Activated B cell treated with CpG ODN at 0.5 μM for 24 hours (primary cell): ENCODE measurements at places on chromosomes 16 and 17. TPM values are rescaled to one million over a fixed set of nuclear protein-coding genes. Genes with fewer than 3 reads are reported as not detected.

GNGT2 gene
- 8.1 and 9.8 TPM in 2 replicates for total RNA-seq

GPR142 gene
- not detected in 2 replicates for total RNA-seq

KRT9 gene
- total RNA-seq: not detected in 2 replicates

KRT33A gene
- total RNA-seq: not detected in 2 replicates

OSGIN1 gene
- 1.6 TPM in 2 replicates for total RNA-seq

HS3ST3A1 gene
- total RNA-seq: not detected in 2 replicates

FGF11 gene
- total RNA-seq: 1.3 and 2.8 TPM in 2 replicates

ZNF629 gene
- total RNA-seq: 9.1 and 9.3 TPM in 2 replicates

OTOA gene
- 0.42 and 0.60 TPM in 2 replicates for total RNA-seq

CSH1 gene
- not detected in 2 replicates for total RNA-seq

ATP1B2 gene
- not detected in 2 replicates for total RNA-seq

ETV4 gene
- total RNA-seq: 0.10 TPM in 1 of 2 replicates, not detected in the other

CBX8 gene
- 4.0 and 4.9 TPM in 2 replicates for total RNA-seq

IRX5 gene
- total RNA-seq: 0.07 TPM in 1 of 2 replicates, not detected in the other

ENO3 gene
- total RNA-seq: 26.3 and 29.5 TPM in 2 replicates

CASKIN1 gene
- total RNA-seq: not detected in 2 replicates

UQCRC2 gene
- total RNA-seq: 207 and 230 TPM in 2 replicates

HSD11B2 gene
- total RNA-seq: 0.49 TPM in 1 of 2 replicates, not detected in the other

CDRT15L2 gene
- not detected in 2 replicates for total RNA-seq

NPB gene
- 0.24 and 0.27 TPM in 2 replicates for total RNA-seq

HNF1B gene
- 36.3 and 40.0 TPM in 2 replicates for total RNA-seq

MMP25 gene
- 0.13 and 0.34 TPM in 2 replicates for total RNA-seq

NPTX1 gene
- total RNA-seq: 0.20 and 0.22 TPM in 2 replicates

NLRC5 gene
- total RNA-seq: 296 and 372 TPM in 2 replicates

FMNL1 gene
- total RNA-seq: 310 and 351 TPM in 2 replicates

RPS15A gene
- 2,443 and 2,956 TPM in 2 replicates for total RNA-seq

CA7 gene
- not detected in 2 replicates for total RNA-seq

ZSCAN10 gene
- not detected in 2 replicates for total RNA-seq

TBX21 gene
- total RNA-seq: 3.6 and 3.8 TPM in 2 replicates

RPRML gene
- total RNA-seq: not detected in 2 replicates

SEPTIN12 gene
- not detected in 2 replicates for total RNA-seq

HS3ST6 gene
- total RNA-seq: not detected in 2 replicates
